Choroid plexus epithelial cell (primary cell): ENCODE measurements at places on chromosomes 2 and 18.

GRCh38 chr2:24206242-24206641 lies 31.4 kb downstream of the FAM228A start:
- DNase-seq = peak; percentile 37

- peak; percentile 13 for DNase-seq
Observed at GRCh38 chr2:177554365-177554764, 161.8 kb downstream of the AGPS start.

DNA sequence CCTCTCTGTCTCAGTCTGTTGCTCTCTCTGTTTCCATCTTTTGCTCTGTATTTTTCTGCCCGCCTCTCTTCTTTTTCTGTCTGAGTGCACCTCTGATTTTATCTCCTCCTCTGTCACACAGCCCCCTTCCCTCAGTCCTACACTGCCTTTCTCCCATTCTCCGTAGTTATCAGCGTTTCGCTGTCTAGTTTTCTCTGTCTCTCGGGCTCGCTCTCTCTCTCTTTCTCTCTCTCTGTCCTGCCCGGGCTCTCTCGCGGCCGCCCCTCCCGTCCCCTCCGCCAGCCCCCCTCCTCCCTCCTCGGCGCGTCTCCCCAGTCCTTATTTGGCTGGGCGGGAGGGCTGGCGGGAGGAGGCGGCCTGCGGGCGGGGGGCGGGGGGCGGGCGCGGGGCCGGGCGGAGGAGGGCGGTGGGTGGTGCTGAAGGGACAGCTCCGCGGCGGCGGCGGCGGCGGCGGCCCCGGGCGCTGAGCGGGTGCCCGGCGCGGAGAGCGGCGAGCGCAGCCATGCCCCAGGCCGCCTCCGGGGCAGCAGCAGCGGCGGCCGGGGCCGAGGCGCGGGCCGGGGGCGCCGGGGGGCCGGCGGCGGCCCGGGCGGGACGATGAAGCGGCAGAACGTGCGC lies at the start of gene KCNK3:
KCNK3 (plus strand) TSS at position 444 of the 618 bp plus-strand sequence; CDS start at position 598, 154 bp downstream.
- DNase-seq = peak; percentile 17

DNA sequence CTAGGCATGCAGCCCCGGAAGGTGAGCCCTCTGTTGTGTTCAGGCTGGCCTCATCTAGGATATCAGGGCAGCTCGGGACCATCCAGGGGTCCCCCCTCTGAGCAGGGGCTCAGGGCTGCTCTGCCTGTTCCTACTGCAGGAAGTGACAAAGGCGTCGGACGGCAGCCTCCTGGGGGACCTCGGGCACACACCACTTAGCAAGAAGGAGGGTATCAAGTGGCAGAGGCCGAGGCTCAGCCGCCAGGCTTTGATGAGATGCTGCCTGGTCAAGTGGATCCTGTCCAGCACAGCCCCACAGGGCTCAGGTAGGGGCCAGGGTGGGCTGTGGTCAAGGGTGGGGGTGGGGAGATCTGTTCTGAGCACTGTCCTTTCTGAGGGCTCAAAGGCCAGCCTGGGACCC lies 13.1 kb downstream of the KCNIP3 start:
- no peak for DNase-seq

DNA sequence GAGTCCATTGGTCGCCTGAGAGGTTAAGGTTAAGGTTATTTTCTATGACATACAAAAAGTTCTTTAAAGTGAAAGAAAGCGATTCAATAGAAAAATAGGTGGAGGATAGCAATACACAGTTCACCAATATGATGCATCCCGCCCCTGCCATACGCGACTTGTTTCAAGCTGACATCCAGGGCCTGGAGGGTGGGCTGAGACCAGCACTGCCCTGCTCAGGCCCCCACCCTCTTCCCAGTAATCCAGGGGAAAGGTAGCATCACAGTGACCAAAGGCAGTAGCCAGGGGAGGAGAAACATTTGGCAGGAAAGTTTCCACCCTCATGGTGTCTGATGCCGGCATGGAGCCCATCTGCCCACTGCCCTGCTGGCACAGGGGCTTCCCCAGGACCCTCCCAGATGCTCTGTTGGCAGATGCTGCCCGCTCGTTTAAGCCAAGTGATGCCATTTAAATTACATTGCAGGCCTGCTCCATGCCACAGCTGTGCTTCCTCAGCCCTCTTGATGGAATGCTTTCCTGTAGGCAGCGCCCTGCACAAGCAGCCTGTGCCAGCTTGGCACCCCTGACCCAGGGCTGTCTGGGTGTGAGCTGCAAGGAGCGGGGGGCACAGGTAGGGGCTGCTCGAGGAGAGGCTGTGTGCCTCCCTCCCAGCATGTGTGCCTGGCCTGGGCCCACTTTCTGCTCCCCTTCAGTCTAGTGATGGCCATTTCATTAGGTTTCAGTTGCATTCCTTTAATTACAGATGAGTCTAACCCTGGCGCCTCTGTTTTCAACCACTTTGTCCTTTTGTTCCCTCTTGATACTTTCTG lies 10.7 kb upstream of the ANO7 start:
- DNase-seq = no peak

DNA sequence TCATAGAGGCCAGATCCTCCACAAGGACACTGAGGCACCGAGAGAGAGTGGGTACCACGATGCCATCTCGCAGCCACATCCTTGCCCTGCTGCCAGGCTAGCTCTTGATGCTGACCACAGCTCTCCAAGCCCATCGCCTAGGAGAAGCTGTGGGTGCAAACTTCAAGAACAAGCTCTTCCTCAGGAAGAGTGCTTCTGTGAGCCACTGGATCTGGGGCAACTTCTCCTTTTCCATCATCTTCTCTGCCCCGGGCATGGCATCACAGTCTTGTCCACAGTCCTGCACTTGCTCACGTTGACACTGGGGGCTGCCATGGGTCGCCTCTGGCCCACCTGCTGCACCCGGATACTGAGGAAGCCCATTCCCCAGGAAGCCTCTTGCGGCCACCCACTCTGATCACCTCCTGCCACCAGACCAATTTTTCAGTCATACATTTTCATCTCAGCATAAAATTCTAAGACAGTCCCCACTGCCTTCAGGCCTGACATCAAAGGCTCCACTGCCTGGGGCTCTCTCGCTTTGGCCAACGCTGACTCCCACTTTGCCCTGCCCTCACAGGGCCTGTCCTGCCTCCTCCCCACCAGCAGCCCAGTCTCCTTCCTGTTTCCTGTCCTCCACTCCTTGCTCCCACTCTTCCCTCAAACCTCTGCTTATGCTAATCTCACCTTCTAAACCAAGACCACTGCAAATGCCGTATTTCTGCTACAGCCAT lies 243.9 kb downstream of the AFF3 start:
- no peak for DNase-seq

DNA sequence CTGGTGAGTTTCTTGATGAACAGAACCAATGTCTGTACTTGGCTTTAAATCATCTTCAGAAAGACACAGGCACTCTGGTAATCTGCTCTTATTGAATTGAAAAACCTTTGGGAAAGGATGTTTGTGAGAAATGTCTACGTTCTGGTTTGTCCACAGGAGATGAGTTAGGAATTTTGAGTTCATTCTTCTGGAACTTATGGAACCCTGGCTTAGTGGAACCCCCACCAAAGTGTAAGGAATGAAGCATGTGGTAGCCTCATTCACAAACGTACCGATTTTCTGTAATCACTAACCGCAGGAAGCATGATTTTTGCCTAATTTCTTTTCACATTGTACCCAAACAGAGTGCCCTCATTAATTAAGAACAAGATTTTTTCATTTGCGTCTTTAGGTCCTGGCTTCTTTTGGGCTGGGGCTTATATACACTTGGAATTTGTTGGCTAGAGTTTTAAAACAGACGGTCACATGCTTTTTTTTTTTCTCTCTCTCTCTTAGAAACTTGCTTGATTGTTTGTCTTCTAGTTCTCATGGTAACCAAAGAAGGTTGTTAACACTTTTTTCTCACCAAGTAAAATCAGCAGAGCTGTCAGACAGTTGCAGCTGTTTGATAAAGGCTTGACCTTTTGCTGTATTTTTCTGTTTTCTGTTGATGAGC lies 314.1 kb upstream of the THUMPD2 start:
- DNase-seq = peak; percentile 61

GRCh38 chr2:60693551-60693950 lies 62.5 kb upstream of the PAPOLG start:
- no peak for DNase-seq
